ENCODE measurements at places on chromosomes 2 and 18.

- DNase-seq: no peak
Measured at GRCh38 chr2:189661957-189662321, 680 bp downstream of the ASNSD1 start.

DNA sequence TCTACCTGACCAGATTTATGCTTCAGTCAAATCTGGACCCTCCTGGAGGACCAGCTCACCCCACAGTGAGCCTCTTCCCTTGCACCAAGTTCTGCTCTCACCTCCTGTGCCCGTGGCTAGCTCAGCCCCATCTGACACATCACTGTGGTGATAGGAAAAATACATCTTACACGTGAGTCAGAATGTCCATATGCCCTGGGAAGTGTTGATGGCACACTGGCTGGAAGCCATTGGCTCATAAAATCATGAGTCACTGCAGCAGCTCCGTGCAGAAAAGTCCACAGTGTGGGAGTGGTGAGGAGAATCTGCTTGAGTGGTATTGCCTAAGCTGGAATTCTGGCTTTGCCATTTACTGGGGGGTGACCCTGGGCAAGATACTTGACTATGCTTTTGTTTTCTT lies 42.6 kb upstream of the RAPGEF4 start:
- DNase-seq: peak; percentile 43

GRCh38 chr2:124913868-124914267 lies 888.8 kb downstream of the CNTNAP5 start:
- DNase-seq: no peak

DNA sequence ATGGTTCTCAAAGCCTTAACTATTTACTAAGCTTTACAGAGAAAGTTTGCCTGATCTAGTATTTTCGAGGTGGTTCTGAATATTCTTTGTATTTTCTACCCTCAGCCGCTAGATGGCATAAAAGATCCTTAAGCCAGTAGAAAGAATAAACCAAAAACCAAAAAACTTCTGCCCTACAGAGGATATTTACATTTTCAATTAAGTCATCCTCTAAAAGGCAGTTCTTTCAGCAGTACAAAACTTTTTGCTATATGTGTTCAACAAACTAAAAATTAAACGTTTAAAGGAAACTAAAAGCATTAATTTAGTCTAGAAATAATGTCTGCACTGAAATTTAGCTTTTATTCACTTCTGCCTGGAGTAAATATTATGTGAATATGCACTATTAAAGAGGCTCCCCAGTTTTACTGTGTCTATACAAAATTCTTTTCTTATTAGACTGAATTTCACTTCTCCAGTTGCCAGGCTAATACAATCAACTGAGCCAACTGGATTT lies 297.5 kb downstream of the PIEZO2 start:
- no peak for DNase-seq

- no peak for DNase-seq
Measured at GRCh38 chr2:156672556-156673332, 236.6 kb downstream of the GPD2 start.

DNA sequence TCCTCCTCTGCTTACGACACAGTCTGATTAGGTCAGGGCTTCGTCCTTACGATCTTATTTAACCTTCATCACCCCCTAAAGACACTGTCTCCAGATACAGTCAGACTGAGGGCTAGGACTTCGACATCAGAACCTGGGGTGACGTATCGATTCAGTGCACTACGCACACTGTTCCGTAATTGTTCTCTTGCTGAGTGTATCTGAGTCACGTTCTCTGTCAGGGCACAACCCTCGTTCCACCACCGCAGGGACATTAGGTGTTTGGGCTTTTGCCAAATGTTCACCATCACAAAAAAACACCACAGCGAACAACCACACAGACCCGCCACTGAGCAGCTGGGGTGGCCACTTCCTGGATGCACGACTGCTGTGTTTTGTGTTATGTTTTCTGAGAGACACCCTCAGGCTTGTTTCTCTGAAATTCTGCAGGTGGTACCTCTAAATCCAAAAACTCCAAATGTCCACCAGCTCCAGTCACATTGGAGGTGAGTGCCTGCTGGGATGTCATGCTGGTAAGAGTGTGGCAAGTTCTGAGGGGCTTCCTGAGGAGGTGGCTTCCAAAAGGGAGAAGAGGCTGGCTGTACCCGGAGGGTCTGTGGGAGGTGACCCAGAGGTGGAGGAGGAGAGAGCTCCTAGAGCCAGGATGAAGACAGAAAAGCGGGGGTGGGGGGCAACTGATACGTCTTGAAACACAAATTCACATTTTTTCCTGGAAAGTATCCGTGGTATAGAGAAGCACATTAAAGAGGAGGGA lies 66.6 kb downstream of the ADNP2 start:
- no peak for DNase-seq

GRCh38 chr18:13067124-13067523 lies 76.0 kb downstream of the CEP192 start:
- DNase-seq: no peak

DNA sequence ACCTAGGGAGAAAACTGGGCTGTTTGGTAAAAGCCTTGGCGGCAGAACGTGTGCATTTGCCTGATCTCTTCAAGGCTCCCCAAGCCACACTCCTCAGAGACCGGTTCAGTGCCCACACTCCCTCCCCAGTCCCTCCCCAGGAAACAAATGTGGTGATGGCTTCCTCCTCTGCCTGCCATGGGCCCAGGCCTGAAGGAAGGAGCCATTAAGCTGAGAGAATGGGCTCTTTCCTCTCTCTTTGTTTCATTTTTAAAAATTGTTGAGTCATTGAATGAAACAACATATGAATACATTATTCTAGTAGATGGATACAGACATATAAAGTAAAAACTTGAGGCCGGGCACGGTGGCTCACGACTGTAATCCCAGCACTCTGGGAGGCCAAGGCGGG lies 50.6 kb upstream of the YWHAQ start:
- DNase-seq: no peak

GRCh38 chr2:22784566-22784965 lies 600.4 kb upstream of the KLHL29 start:
- DNase-seq: no peak

DNA sequence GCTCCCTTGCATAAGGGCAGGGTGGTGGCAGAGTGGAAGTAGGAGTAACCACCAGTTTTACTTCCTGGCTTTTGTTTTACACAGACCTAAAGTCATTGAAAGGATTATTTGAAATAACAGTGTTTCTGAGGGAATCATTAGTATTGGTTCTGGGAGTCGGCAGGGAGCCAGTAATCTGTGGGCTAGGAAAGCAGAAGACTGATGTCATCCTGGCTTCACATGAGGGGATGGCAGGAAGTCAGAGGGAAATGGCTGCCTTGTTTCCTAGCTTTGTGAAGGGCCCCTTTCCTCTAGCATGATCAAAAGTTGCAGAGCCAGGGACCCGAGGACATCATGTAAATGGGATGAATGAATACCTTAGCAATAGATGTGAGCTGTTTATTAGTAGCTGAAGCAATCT lies 792.6 kb downstream of the CPS1 start:
- no peak for DNase-seq

DNA sequence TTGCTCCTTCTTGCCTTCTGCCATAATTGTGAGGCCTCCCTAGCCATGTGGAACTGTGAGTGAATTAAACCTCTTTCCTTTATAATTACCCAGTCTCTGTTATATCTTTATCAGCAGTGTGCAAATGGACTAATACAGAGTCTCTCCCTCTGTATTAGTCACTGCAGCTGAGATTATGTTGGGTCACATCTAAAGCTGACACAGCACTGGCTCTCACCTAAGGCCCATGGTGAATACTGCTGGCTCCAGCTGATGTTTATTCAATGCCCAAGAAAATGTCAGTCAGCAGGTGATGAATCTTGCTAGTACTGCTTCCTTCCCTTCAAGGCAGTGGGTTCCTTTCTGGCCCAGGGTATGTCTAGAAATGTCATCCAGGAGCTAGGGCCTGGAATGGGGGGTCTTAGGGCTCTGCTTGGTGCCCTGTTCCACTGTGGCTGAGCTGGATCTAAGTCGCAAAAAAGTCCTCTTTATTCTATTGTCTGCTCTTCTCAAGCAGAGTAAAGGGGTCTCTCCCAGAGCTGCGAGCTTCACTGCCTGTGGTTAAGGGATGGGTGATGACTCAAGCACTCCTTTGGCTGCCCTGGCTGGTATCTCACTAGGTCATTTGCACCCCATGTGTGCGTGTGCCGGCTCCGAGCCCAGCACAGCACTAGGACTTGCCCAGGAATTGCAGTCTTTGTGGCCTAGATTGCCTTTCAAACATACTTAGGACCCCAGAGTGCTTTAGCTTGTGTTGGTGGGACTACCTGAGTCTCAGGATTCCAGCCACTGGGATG lies 29.9 kb downstream of the PPP1R1C start:
- DNase-seq: no peak

DNA sequence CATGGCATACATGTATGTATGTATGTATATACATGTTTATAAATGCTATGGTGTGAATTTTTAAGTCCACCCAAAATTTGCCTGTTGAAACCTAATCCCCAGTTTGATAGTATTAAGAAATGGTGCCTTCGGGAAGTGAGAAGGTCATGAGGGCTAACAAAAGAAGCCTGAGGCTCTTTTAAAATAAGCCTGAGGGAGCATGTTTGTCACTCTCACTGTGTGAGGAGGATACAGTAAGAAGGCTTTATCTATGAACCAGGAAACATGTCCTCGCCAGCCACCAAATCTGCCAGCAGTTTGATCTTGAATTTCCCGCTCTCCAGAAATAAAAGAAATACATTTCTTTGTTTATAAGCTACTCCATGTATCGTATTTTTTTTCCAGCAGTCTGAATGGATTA lies 163.0 kb upstream of the LINC00305 start:
- no peak for DNase-seq

DNA sequence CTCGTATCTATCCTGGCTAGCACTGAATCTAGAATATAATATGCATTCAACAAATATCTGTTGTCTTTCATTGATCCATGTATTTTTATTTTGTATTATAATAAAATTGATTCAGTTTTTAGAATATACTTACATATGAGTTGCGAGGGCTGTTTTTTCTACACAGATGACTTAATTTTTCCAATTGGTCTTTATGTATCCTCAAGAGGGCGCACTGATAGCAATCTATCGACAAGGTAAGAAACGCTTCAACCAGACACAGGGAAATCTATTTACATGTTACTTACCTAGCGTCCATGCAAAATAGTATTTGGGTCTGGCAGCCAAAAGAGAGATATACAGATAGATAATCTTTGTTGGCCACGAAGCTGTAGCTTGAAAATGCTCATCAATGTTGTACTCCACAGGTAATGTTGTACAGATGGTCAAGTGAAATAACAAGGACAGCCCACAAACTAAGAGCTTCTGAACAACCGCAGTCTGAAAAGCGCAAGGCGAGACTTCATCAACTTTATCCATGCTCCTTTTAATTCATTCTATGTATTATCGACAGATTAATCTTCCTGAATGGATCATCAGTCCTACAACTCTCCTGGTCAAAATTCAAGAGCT lies 35.5 kb upstream of the KIDINS220 start:
- no peak for DNase-seq

GRCh38 chr2:219688560-219689445 lies 61.4 kb downstream of the SLC4A3 start:
- no peak for DNase-seq

DNA sequence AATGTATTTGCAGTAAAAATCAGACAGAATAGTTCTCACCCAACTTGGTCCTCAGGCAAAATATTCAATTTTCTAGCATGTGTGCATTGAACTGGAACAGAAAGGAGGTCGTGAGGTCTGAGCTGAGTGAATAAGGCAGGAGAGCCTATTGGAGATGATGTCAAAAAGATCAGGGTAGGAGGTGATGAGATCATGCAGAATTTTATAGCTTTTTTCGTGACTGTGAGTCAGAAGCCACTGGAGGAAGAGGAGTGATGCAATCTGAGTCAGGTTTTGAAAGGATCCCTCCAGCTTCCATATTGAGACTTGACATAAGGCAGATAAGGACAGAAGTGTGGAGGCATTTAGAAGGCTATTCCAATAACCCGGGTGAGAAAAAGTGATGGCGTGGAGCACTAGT lies 299.5 kb upstream of the SOX11 start:
- DNase-seq: no peak

DNA sequence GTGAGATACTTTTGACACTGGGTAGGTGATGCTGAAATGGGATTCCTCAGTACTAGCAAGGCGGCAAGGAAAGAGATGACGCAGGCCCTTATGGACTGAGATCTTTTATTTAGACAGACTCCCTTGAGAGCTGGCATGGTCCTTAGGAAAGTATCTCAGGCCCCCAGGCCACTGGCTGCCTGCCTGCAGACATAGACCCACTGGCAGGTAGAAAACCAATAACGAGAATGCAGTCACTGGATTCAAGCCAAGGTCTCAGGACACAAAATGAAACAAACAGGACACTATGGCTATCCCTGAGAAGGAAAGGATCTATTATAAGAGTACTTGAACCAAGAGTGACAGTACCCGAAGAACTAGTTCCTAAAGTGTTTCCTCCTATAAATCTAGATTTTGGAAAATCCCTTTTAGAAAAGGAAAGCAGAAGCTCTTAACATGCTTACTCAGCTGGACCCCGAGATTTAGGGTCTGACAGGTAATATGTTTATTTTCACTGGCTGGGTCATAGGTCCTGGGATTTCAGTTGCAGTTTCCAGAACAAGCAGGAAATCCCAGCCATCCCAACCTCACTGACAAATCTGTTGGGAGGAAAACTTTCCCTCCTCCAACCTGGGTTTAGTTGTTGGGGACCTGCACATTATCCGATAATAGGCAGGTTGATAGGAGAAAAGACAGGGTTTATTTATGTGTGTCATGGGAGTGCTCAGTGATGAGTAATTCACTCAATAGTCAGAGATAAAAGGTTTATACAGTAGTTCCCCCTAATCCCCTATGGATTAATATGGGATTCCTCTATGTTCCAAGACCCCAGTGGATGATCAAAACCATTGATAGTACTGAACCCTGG lies 44.5 kb downstream of the COMMD1 start:
- DNase-seq: no peak

GRCh38 chr2:219522111-219523030 lies 8.1 kb downstream of the ASIC4 start:
- DNase-seq: no peak

- DNase-seq: no peak
Measured at GRCh38 chr2:46023165-46023854, 273.9 kb upstream of the EPAS1 start.

GRCh38 chr18:79384834-79385233 lies 10.9 kb upstream of the NFATC1 start:
- DNase-seq: no peak

DNA sequence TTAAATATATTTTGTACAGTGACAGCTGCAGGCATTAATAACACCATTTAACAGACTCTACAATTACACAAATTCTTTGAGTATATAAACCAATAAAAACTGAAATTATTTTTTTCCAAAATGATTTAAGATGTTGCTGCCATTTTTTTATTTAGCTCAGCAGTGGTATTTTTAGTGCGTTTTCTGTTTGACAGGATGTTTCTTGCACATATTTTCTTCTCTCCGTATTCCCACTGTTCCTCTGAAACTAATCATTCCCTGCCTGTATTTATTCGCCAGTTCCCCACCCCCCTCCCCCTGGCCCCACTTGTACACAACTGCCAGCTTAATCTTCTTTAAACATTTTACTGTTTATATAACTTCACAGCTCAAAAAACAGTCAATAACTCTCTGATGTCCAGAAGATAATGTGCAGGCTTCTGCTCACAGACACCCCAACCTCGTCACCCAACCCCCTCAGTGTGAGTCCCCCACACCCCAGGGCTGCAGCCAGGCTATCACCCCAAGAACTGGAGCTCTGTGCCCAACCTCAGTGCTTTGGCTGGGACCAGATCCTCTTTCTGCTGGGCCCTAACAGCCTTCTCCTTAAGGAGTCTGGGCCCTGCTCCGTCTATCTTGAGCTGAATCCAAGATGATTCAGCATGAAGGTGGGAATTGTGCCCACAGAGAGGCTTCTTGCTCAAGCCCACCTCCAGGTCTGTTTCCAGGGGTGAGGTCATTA lies 41.6 kb upstream of the MAP4K4 start:
- DNase-seq: no peak

GRCh38 chr2:145203891-145204290 lies 684.0 kb upstream of the ZEB2 start:
- no peak for DNase-seq

GRCh38 chr18:38575648-38576047 lies 1010.0 kb upstream of the CELF4 start:
- no peak for DNase-seq

All from stimulated activated CD4-positive, alpha-beta T cell treated with anti-CD3 and anti-CD28 coated beads, Interleukin-4, amount 100 ng/mL, for 48 hours (primary cell).